Renal cortical epithelial cell (primary cell): ENCODE measurements at places on chromosomes 13 and 19.

GRCh38 chr13:79380997-79381396 lies 25.1 kb downstream of the RBM26 start:
- peak; percentile 55 for DNase-seq

GRCh38 chr19:9342610-9343304 lies 18.8 kb downstream of the ZNF559 start:
- DNase-seq = no peak

GRCh38 chr19:5592531-5593342 lies 25.0 kb upstream of the TINCR start:
- DNase-seq = no peak

DNA sequence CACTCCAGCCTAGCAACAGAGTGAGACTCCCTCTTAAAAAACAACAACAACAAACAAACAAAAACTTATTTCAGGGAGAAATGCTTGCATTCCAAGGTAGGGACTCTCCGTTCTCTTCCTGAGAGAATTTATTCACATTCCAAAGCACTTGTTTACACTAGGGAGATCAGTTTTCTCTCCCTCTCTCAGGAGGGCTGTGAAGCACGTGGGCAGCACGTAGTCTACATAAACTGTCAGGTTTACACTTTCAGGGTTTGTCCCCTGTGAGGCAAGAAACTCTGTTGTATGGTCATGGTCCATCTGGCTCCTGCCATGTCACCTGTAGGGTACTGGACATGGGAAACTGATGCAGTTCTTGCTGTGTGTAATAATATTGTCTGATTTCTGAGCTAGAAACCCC lies 31.6 kb downstream of the WDR87 start:
- DNase-seq = peak; percentile 34

GRCh38 chr19:47323872-47324271 lies 8.1 kb upstream of the C5AR2 start:
- no peak for DNase-seq

GRCh38 chr13:35916146-35916545 lies 215.0 kb downstream of the DCLK1 start:
- no peak for DNase-seq

DNA sequence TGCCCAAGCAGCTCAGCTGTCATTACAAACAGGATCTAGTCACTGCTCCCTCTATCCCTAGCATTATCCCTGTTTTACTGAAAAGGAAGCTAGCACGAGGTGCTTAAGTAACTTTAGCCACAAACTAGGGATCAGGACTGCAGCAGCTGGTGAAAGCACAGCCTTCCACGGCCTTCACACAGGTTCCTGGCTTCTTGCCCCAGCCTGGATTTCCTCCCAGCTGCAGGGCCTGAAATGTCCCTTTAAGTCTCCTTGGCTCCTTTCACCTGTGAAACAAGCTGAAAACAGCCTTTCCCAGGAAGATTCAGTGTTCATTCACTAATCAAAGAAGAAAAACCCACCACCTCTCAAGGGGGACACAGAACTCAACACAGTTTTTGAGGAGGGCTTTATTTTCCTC lies 754.5 kb downstream of the DIAPH3 start:
- DNase-seq = no peak

- no peak for DNase-seq
Observed at GRCh38 chr19:17011485-17011884, 15.1 kb downstream of the CPAMD8 start.

DNA sequence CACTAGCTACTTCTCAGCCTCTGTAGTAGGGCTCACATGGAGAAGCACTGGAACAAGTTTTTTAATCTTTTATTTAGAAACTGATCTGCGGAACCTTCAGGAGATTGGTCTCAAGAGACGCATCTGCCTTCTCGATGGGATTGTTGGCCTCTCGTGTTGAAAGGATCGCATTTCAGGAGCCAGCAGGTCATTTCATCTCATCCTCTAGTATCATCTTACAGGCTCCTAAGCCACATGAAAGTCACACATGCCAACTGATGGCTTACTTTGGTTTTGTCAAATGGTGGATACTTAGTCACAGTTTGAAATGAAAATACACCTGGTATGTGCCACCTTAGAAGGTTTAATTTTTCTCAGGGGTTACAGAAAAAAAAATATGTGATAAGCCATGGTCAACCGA lies 1703.6 kb downstream of the EFNB2 start:
- no peak for DNase-seq

GRCh38 chr13:83184819-83185218 lies 697.5 kb downstream of the SLITRK1 start:
- DNase-seq = no peak

- no peak for DNase-seq
Observed at GRCh38 chr13:110853235-110853721, 61.6 kb downstream of the ANKRD10 start.

- no peak for DNase-seq
Observed at GRCh38 chr19:3776479-3777040, 4.5 kb upstream of the RAX2 start.

DNA sequence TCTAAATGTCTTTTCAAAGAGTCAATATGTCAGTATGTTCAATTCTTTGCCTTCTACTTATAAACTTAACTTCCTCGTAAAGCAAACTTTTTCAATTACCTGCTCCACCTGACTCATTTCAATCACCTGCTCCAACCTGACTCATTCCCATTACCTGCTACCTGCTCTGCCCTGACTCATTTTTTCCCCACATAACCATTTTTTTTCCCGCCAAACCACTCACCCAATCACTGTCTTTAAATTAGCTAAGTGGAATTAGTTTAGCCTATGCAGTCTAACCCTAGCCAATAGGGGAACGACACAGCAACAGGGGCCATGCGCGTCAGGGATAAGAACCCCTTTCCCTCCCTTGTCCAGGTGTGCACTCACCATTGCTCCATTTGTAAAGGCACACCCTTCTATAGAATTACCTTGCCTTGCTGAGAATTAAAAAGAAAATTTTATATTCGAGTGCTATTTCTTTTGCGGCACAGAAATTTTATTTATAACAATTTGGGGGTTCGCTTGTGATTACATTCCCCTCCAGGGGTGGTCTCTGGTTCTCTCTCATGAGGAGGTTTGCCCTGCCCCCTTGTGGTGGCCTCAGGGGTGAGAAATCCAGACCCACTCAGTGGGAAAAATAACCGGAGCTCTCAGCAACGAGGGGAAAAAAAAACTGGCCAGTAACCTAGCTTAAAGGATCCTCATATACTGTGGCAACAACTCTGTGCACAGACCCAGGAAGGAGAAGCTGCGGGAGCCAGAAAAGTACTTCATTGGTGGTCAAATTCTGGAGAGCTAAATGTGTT lies 193.1 kb downstream of the ZNF486 start:
- DNase-seq = no peak

- DNase-seq = peak; percentile 4
Observed at GRCh38 chr13:87736849-87737385, 65.7 kb downstream of the SLITRK5 start.

- DNase-seq = no peak
Observed at GRCh38 chr19:18101268-18101667, 3.7 kb downstream of the MAST3 start.
